ENCODE measurements at places on chromosomes 4 and X.

DNA sequence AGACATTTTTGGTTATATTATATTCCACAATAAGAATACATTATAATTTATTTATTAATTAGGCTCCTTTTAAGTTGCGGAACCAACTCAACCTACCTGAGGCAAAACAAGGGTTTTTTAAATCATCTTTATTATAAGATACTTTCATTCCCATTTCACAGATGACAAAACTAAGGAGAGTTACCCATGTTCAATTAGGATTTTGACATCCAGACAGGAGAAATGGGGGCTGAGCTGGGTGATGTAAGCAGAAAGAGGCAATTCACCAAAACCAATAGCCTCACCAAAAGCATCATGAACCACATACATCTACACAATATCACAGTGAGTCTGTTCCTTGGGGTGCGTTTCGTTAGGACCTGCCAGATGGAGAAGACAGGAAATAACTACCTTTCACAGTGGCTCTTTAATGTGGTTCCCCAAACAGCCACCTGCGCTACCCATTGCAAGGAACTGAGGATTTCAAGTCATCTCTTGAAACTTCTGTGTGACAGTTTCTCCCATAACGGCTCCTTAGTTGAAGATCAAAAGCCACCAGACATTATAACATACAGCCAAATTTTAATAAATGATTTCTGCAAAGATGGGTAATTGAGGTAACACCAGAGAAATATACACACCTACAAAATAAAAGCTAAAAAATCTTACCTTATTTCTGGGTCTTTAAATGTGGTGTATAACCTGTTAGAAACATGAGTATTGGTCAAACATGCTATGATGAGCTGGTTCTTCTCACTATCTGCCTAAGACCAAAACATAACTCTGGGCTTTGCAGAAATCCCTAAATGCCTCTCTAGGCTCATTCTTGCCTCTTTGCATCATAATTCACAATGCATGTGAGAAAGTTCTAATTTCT is 190.6 kb upstream of the LEF1 start:
- peak; percentile 38 for DNase-seq

- DNase-seq, result no peak
These were observed 231.5 kb downstream of the BCOR start for GRCh38 chrX:39866229-39866628.

DNA sequence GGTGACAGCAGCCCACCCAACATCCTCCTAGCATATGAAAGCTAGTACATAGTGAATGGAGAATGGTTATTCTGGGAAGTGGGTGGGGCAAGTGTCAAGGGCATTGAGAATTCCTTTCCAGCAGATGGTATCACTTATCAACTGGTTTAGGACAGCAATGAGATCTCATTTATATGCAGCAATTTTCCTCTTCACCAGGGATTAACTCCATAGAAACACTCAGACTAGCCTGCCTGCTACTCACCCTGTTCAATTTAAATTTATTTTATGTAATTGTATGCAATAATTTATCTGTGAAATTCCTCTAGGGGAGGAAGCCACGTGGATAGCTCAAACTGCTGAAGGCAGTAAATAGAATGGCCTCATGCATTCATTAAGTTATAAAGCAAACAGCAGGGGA is 101.6 kb upstream of the MID1IP1 start:
- no peak for DNase-seq

- no peak for DNase-seq
These were observed 223.4 kb downstream of the SHROOM3 start for GRCh38 chr4:76658231-76659102.

DNA sequence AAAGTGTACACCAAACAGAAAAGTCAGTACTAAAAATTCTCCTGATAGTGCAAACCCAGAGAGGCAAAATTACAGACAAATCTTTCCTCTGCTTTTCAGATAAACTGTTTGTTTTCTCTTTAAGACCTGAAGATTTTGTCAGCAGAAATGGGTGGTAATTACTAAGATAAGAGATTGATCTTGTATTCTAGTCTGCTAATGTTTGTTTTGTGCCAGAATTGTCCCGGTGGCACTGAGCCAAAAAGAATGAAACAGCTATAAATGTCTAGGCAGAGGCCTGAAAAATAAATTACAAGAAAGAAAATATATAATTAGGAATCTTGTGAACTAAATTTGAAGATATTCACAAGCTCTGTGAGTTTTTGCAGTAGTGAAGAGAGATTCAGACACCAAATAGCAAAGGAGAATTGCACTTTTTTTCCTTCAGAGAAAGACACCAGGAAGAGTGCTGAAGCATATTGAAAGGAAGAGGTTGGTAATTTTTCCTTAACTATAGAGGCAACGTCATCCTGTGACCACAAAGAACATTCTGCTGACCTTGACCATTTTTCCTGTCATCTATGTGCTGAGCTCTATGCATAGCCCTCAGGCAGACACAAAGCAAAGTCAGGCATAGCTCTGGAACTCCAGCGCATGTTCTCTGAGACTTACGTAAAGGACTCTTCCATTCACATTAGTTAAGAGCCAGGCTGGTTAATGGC is 314.5 kb upstream of the RASGEF1B start:
- DNase-seq, result no peak

- no peak for DNase-seq
These were observed 392.5 kb upstream of the TRAM1L1 start for GRCh38 chr4:117477925-117478324.

GRCh38 chr4:113881256-113881655 is 98.2 kb downstream of the ARSJ start:
- no peak for DNase-seq

DNA sequence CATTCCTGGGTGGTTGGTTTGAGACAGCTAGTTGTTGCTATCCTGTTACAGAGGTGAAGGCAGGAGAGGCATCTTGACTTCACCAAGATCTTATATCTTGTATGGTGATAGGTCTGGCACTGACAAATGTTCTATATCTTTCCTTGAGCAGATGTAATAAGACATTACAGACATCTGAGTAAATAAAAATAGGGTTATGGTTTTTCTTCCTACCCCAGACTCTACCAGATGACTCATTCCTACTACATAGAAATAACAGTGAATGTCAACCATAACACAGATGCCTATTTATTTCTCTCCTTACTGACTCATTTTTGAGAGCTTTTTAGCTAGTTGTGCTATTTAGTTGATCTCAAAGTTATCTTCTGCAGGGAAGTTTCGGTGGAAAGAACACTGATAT is 21.9 kb downstream of the HNRNPH2 start:
- no peak for DNase-seq

DNA sequence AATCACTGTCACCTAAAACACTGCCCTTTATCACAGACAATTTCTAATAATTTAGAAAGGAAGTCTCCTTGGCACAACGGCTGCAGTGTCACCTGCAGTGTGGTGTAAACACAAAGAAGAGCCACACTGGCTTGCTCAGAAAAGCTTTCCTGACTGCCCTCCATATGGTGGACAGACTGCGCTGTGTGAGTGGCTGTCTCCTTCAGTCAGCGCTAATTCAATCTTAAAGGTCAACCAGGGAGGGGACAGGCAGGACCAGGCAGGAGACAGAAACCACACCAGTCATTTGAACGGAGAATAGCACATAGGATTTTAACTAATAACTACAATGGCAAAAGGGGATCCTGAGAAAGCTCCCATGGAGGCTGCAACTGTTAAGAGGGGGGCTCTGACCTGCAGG is 132.1 kb downstream of the NSUN7 start:
- DNase-seq, result no peak

GRCh38 chrX:77293331-77293995 is 153.7 kb upstream of the FGF16 start:
- no peak for DNase-seq

GRCh38 chr4:127997534-127998388 is 32.6 kb downstream of the ABHD18 start:
- DNase-seq, result no peak

GRCh38 chr4:31929676-31930345 is 1209.6 kb downstream of the PCDH7 start:
- no peak for DNase-seq

- DNase-seq, result no peak
These were observed 20.6 kb upstream of the GUCY1A1 start for GRCh38 chr4:155646001-155646400.

DNA sequence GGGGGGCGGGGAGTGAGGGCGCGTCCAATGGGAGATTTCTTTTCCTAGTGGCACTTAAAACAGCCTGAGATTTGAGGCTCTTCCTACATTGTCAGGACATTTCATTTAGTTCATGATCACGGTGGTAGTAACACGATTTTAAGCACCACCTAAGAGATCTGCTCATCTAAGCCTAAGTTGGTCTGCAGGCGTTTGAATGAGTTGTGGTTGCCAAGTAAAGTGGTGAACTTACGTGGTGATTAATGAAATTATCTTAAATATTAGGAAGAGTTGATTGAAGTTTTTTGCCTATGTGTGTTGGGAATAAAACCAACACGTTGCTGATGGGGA is 1.1 kb downstream of the HTT start:
- DNase-seq, result no peak

- no peak for DNase-seq
These were observed 19.7 kb upstream of the GPR78 start for GRCh38 chr4:8560265-8561047.

DNA sequence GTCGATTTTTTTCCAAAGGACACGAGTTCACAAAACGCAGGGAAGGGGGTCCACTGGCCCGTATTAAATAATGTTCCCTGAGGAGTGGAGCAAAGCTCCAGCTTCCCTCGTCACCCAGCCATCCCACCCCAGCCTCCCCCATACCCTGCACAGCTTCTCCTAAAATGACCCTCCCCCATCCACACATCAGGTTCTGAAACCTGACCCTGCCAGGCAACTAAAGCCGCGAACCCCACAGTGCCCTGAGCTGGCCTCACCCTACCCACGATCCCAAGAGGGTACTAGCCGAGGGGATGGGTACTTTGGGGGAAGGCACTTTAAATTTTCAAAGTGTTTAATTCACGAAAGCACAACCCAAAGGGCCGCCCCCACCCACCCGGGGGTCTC is 634 bp downstream of the APOO start:
- no peak for DNase-seq

DNA sequence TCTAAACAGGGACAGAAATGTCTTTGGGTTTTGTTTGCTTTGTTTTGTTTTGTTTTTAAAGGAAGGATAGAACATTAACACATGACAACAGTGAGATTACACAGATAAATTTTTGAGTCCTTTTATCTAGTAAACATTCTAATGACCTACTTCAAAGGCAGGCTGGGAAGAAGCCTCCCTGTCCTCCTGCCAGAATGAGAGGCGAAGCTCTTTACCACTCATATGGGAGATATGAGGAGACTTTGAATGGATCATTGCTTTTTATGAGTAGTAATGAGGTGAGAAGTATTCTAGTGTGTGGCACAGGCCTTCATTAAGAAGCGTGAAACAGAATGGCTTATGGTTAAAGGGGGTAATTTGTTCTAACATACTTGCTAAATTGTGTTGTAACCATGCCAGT is 172.0 kb downstream of the FBXO8 start:
- DNase-seq, result no peak

- DNase-seq, result no peak
These were observed 79.7 kb upstream of the OTUD4 start for GRCh38 chr4:145260091-145260490.

GRCh38 chrX:132463411-132463810 is 25.4 kb downstream of the MBNL3 start:
- no peak for DNase-seq

DNA sequence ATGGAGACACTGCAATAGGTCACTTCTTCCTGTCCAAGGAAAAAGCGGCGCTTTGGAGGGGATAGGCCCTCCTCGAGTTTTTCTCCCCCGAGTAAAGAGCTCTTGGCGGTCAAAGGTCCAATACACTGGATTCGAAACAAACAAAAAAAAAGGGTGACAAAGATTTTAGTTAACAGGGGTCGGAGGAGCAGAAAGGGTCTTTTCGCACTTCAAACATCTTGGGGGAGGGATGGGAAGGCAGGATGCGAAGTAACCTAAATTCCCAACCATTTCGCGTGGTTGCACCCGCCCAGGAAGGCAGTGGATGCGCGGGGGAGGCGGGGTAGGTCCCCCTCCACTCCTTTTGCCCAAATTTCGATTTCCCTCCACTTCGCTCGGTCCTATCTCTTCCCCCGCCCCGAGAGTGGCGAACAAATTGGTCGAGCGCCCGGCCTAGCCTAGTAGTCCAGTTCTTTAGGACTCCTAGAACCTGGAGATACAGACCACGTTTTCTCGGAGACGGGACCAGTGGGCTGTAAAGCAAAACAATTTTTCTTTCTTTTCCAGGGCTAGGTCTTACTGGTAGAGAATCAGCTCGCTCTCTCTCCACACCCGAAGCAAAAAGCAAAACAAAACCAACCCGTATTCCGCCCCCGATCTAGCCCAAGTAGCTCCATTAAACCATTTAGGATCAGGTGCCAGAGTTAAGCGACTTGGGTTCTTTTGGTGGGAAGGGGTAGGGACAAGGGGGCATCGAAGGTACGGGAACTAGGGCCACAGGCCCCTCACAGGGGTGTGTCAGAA is 2.0 kb upstream of the STAG2 start:
- DNase-seq, result peak; percentile 1

Data from activated CD4-positive, alpha-beta T cell treated with anti-CD3 and anti-CD28 coated beads, Interleukin-2, amount 50 U/mL, for 1 hour (primary cell).